Putamen (tissue), 1 donor: ENCODE measurements at places on chromosomes 11 and 22.

DNA sequence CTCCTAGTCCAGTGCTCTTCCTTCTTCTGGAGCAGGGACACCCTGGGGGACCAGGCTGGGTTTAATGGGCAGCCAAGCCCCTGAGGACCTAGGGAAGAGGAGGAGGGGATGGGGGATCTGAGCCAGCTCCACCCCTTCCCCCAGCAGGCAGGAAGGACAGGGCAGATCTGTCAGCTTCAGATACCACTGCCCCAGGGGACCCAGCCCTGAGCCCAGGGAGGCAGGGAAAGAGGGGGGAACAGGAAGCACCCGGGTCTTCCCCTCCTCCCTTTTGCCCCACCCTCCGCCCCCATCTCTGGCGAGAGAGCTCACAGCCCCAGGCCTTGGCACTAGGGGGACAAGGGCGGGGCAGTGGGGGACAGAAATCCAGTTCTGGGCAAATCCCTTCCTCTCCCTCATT, 11.7 kb upstream of the SOX10 start:
- DNase-seq, result no peak

DNA sequence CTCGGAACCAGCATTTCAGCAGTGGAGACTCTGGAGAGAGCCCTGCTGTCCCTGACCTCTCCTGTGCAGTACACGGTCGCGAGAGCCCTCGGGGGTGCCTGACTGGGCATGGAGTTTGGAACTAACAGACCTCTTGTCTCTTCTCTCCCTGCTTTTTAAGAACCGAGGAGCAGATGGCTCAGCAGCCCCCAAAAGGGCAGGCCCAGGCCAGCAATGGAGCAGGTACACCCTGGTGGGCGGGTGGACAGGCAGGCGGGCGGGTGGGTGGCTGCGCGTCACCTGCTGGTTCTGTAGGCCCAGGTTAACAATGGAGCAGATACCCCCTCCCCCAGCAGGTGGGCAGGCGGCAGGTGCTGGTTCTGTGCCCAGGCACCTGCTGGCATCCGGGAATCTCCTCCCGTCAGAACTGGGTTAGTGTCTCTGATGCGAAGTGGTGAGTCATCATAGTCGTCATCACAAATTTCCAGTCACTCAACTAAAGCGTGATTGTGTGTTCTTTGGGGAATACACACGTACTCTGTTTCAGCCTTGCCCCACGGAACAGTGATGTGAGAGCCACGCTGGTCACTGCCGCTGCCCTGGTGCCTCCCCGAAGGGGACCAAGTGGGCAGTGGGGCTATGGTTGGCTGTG, 41.1 kb downstream of the GRAMD4 start:
- peak; percentile 33 for DNase-seq

- DNase-seq, result no peak
Observed at GRCh38 chr11:47156333-47156732, 20.3 kb downstream of the ARFGAP2 start.

- no peak for DNase-seq
Observed at GRCh38 chr22:30325065-30325720, 1.5 kb downstream of the TBC1D10A start.

- no peak for DNase-seq
Observed at GRCh38 chr22:21651521-21652009, 9.5 kb downstream of the SDF2L1 start.
